ENCODE measurements at places on chromosomes 13 and 19. TPM values are rescaled to one million over a fixed set of nuclear protein-coding genes. Genes with fewer than 3 reads are reported as not detected.

DNA sequence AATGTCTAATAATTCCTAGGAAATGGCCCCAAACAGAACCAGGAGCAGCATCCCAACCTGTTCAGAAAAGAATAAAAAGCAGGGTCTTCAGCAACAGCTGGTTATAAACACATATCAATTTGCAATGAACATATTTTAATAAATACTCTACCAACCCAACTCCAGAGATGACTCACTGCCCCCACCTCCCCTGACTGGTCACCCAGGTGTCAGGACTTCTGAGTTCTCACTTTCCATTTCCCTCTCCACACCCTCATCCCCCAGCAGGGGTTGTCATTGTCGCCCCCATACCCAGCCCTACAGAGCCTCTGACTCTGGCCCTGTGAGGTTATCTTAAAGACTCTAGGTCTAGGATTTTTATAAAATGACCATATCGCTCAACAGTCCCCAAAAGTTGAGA, 6.9 kb downstream of the SERPINE3 start:
- DNase-seq: no peak

GRCh38 chr19:42206871-42207755, 10.4 kb downstream of the DEDD2 start:
- DNase-seq: no peak

GRCh38 chr13:76672420-76672819, 213.8 kb downstream of the KCTD12 start:
- DNase-seq: no peak

Gene CGB5
- not detected for total RNA-seq

Gene TEKTIP1
- total RNA-seq: 0.90 TPM

Gene ARL11
- total RNA-seq: 1.9 TPM

Gene TLE6
- 0.57 TPM for total RNA-seq

GRCh38 chr13:46994492-46994891, 97.6 kb upstream of the HTR2A start:
- DNase-seq: no peak

DNA sequence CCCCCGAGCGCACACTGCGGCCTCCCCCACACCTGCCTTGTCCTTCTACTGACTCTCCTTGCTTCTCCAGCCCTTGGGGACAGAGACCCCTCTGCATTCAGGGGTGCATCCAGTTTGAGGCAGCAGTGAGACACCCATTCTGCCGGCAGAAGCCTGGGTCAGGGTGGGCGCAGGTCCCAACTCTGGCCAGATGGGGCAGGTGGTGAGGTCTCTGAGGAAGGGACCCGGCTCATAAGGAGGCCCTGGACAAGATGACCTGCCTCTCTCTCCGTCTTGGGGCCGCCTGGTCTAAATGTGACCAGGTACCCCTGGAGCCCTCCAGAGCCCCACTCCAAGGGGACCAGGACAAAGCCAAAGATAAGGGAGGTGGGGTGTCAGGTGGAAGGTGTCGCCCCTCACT, 6.1 kb downstream of the CHERP start:
- no peak for DNase-seq

Gene VN1R2
- total RNA-seq: not detected

Gene PSG1
- not detected for total RNA-seq

Gene WASF3
- total RNA-seq: 25.6 TPM

DNA sequence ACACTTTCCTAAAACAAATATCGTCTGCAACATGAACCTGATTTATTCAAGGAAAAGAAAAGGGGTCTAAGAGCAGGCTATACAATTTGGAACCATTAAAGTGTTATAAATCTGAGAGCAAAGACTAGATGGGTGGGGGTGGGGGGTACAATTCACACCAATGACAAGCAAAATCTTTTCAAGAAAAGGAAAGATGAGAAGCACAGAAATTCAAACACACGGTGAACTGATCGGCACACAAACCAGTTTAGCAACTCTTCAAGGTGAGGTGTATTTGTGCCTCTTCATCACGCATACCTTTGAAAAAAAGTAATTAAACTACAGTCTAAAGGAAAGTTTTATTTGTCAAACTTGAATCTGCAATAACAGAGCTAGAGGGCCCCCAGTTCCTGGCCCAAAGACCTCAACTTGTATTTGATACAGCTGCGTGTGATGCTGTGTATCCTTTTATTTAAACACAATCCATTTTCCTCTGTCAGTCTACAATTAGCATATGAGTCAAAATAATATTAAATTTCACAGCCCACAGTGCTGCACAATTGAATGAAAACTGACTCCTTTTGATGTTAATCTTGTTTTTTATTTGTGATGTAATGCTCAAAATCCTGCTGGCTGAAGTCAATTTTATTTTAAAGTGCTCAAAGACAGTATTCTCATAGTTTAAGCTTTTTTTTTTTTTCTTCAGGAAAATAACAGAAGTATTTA, 14.2 kb downstream of the EFNB2 start:
- DNase-seq: no peak

Gene RFPL4A
- not detected for total RNA-seq

DNA sequence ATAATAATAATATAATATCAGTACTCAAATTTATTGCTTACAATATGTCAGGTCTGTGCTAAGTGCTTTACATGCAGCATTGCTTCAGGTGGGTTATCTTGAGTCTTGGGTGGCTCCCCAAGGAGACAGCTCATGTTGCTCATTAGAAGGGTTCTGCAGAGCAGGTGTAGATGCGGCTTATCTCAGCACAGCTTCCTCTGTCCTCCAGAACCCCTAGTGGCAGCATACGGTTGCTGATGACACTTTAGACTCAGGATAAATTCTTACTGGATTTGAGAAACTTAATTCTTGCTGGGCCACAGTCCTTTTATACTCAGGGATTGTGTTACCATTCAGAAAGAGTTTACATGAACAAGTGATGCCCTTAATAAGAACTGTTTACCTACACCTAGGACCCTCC, 8.9 kb downstream of the COG3 start:
- DNase-seq: no peak

- no peak for DNase-seq
Measured at GRCh38 chr13:40540328-40541044, 126.0 kb downstream of the FOXO1 start.

DNA sequence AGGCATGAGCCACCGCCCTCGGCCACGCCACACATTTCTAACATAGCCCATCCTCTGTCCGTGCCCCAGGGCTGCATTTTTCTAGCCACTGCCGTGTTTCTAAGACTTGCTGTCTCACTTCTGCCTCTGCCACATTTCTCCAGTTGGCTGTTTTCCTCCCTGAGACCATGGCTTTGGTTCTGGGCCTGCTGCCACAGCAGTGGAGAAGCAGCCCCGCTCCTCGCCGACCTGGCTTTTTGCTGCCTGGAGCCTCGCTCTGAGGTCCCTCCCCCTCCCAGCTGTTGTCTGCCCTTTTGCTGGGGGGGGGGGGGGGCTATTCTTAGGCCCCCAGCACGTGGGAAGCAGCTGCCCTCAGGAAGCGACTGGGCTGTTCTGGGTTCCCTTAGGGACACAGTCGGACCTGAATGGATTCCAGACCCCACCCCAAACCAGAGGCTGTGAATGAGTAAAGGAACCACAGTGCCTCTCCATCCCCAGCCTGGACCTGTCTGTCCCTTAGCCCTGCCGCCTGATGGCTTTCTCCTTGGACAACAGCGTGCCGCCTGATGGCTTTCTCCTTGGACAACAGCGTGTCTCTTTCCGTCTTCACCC, 3.3 kb downstream of the GYS1 start:
- DNase-seq: no peak

Gene USF2
- 78.9 TPM for total RNA-seq

GRCh38 chr13:77919246-77919920, 752 bp upstream of the EDNRB start:
- peak; percentile 84 for DNase-seq

- DNase-seq: no peak
Measured at GRCh38 chr19:18704971-18705370, 21.5 kb downstream of the CRTC1 start.

DNA sequence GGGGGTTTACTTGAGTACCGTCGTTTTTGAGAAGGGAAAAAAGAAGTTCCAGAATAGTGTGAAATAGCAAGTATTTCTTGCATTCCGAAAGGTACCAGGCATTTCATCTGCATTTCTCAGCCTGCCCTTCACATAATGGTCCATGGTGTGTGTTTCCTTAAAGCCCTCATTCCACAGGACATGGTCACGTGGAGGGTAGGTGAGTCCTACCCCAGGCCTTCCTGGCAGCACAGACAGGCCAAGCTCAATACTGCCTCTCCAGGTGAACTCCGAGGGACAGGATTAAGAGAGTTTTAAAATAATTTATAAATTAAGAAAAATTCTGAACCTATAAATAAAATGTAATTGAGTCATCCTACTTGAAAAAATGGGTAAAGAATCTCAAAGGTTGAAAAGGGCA, 64.7 kb downstream of the TNFRSF19 start:
- no peak for DNase-seq

Gene FLT3LG
- total RNA-seq: 7.3 TPM

Gene ZNF729
- not detected for total RNA-seq

Gene CALR3
- total RNA-seq: not detected

Gene ACTN4
- total RNA-seq: 661 TPM

Gene ICAM5
- total RNA-seq: 0.83 TPM

- no peak for DNase-seq
Measured at GRCh38 chr13:42114278-42114677, 65.8 kb downstream of the DGKH start.

- peak; percentile 100 for DNase-seq
Measured at GRCh38 chr19:51367565-51368365, 1.0 kb downstream of the CLDND2 start.

DNA sequence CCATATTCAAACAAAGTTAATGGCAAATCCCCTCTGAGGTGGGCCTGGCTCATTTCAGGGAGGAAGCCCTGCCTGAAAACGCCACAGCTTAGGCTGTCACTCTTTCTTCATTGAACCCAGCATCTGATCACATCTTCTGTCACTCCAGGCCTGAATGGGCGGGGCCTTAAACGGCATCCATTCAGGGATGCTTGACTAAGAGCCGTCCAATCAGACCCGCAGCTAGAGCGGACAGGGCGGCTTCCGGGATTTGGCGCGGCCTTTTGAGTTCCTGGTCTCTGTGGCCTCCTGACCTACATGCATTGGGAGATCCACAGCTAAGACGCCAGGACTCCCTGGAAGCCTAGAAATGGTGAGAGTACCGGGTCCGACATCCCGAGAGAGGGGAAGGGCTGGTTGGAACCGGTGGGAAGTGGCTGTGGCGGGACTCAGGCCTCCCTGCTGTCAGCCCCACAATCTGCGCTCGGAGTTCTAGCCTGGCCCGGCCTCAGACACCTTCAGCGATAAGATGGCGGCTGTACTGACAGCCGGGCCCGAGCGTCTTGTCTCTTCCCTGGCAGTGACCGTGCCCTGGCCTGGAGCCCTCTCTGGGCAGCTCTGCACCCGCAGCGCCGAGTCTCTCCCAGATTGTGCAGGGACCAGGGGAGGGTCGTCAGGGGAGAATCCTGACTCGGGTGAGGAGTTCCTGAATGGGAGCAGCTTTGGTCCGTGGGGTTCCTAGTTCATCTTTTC, at the start of gene ZNF723:
Gene ZNF723 (plus strand): TSS at position 261 of the 732 bp plus-strand sequence. CDS start 89 bp downstream, at position 350.
- no peak for DNase-seq

GRCh38 chr19:3284759-3285646, 60.5 kb downstream of the CELF5 start:
- DNase-seq: no peak

DNA sequence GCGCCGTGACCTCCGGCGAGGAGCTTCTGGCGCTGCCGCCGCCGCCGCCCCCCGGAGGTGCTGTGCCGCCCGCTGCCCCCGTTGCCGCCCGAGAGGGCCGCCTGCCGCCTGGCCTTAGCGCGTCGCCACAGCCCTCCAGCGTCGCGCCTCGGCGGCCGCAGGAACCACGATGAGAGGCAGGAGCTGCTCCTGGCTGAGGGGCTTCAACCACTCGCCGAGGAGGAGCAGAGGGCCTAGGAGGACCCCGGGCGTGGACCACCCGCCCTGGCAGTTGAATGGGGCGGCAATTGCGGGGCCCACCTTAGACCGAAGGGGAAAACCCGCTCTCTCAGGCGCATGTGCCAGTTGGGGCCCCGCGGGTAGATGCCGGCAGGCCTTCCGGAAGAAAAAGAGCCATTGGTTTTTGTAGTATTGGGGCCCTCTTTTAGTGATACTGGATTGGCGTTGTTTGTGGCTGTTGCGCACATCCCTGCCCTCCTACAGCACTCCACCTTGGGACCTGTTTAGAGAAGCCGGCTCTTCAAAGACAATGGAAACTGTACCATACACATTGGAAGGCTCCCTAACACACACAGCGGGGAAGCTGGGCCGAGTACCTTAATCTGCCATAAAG, 4.8 kb downstream of the PDX1 start:
- DNase-seq: no peak

Gene EBI3
- 2.0 TPM for total RNA-seq

- peak; percentile 72 for DNase-seq
Measured at GRCh38 chr13:51453959-51454703, 1.3 kb upstream of the INTS6 start.

GRCh38 chr19:30784850-30785457, 412.8 kb downstream of the ZNF536 start:
- peak; percentile 84 for DNase-seq

Gene SHISA7
- total RNA-seq: not detected

- no peak for DNase-seq
Measured at GRCh38 chr19:45812297-45812696, 2.8 kb downstream of the RSPH6A start.
